ENCODE measurements at places on chromosomes 5 and 9. TPM values are rescaled to one million over a fixed set of nuclear protein-coding genes. Genes with fewer than 3 reads are reported as not detected.

The PCDHA4 gene
- total RNA-seq: 1.1 TPM

The FAM174A gene
- total RNA-seq: 25.9 TPM

The INSL4 gene
- not detected for total RNA-seq

The GLE1 gene
- 21.1 TPM for total RNA-seq

The SPATA31E1 gene
- not detected for total RNA-seq

The IL31RA gene
- total RNA-seq: not detected

The CCDC107 gene
- total RNA-seq: 55.0 TPM

The ZNF883 gene
- total RNA-seq: 2.1 TPM

Data from omental fat pad (tissue), 4 donors.